ENCODE measurements at places on chromosomes 5 and 9.

GRCh38 chr5:165161204-165161603 is 1655.8 kb downstream of the MAT2B start:
- no peak for DNase-seq

- no peak for DNase-seq
Observed at GRCh38 chr9:72721067-72721466, 199.7 kb downstream of the TMC1 start.

DNA sequence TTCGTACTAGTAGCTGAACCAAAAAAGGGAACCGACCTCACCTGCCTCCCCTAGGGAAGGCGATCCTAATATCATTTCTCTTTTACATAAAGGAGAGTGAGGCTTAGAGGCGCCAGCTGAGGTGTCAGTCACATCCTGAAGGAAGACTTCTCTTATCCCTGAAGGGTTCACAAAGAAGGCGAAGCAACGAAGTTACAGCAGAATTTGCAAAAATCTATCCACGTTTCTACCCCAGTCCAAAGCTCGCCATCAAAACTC is 598 bp upstream of the KIAA1191 start:
- DNase-seq, result no peak

DNA sequence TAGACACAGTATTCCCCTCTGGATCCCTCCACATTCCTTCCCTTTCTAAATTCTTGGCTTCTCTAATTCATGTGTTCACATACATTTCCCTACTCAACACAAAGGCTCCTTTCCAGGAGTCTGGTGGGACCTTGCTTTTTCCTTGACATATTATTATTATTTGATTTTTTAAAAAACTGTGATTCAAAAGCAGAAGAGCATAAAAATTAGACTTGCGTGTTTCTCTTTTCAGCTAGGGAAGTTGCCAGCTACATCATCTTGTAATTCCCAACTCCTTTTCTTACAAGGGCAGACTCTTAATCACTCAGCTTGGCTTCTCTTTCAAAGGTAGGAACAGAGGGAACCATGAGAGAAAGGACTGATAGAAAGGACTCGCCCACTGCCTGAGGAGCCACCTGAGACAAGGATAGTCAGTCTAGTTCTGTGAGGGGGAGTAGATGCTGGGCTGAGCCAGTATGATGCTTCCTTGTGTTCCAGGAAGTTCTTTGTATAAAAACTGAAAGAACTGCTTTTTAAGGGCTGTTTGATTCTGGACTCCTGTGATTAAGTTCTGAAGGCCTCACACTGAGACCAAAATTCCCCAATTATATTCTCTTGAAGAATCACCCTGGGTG is 51.0 kb upstream of the DPYSL3 start:
- no peak for DNase-seq

- DNase-seq, result no peak
Observed at GRCh38 chr5:67085616-67086015, 111.0 kb downstream of the CD180 start.

DNA sequence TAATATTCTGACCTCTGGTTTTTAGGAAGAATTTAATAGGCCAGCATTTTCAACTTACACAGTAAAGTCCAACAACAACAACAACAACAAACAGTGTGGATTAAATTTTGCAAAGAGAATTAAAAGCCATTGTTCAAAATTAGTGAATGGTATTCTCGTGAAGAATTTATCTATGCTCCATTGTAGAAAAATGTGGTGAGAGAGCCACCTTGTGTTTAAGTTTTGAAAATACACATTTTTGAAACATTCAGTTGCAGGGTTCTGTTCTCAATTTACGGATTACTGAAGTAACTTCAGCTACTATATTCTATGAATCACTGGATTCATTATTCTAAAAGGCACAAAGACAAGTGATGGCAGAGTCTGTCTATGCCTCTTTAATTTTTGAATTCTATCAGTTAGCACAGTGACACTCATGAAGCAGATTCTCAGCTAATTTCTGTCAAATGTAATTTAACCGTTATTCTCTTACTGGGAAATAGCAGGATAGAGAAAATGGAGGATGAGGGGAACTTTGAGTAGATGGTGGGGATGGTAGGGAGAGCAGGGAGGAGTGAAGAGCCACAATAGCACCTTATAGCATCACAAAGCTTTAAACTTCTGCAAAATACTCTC is 11.0 kb downstream of the CCDC152 start:
- no peak for DNase-seq

GRCh38 chr9:1676771-1677170 is 338.4 kb upstream of the SMARCA2 start:
- DNase-seq, result no peak

DNA sequence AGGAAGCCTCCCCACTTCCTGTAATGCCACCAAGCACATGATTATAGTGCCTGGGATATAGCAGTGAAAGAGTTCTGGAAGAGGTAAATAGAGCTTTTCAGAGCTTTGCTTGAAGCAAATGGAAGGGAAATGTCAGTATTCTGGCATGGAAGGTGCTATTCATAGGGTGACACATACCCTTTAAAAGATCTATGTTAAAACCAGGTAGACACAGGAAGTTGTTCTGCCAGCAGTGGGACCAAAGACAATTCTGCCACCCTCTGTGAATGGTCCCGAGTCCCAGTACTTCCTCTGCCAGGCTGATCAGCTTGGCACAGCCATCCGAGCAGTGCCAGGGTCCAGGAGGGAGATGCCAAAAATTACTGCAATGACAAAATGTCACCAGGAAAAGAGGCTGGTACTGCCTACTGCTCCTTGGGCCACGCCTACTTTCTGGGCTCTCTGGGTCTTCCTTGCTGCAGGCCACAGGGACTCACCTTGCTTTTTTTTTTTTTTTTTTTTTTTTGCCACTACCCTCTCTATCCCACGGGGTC is 26.7 kb downstream of the GARNL3 start:
- no peak for DNase-seq

DNA sequence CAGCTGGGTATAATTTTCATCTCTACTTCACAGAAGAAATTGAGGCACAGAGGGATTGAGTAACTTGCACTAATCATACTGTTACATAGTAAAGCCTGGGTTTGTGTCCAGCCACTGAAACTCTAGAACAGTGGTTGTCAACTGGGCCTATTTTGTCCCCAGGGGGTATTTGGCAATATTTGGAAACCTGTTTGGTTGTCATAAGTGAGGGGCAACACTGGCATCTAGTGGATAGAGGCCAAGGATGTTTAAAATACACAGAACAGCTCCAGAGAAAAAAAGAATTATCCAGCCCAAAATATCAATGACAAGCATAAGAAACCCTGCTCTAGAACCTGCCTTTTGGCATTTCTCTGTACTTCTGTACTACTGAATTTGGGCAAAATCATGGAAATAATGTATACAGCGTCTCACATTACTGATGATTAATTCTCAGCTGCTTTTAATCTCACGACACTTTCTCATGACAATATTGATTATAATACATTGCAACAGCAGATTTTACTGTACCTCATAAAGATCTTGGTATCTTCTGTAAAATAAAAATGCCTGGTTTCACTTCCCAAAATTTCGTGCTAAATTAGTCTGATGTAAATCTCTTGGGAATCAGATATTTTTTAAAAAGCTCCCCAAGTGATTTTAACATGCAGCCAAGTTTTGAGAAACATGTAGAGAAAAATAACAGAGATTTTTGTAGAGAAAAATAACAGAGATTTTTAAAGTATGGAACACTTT is 112.7 kb downstream of the RORB start:
- DNase-seq, result no peak

DNA sequence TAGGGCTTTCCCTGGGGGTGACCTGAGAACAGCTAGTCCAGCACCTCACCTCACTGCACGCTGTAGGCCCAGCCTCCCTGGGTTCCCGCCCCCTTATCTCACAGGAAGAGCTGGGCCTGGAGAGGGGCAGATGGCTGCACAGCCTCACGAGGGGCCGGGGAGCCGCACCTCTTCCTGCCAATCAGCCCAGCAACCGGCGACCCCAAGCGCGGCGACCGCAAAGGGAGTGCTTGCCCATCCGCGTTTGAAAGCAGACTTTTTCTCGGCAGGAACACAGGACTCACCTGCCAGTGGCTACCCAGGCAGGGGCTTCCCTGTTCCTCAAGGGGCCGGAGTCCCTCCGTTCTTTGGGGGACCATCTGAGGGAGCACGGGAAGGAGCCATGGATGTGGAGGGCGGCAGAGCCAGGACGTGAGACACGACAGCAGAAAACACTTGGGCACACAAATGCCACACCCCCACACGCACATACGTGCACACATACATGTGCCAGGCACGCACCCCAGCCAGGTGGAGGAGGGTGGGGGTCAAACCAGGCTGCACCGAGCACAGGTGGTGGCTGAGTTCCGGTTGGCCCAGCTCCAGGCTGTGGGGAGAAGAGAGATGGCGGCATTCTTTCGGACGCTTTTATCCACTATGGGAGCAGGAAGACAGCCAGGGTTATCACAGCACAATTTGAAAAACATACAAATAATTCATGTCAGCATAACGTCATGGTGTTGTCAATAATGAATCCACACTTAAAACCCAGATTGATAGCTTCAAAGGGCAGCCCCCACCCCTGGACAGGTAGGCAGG is 11.3 kb downstream of the TMEM250 start:
- DNase-seq, result no peak

DNA sequence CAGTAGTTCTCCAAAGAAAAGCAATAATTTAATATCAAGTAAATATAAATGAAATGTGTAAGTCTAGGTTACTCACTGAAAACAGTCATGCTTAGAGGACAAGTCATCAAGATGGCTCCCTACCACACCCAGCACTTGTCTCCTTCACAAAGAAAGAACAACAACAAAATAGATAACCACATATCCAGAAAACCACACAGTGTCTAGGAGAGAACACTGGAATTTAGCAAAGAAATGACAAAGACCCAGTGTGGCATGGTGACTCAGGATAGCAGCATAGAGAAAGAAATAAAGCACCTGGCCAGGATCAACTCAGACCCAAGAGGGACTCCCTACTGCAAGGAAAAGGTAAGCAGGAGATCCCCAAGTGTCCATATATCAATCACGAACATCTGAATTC is 356.2 kb downstream of the TMEM161B start:
- no peak for DNase-seq

DNA sequence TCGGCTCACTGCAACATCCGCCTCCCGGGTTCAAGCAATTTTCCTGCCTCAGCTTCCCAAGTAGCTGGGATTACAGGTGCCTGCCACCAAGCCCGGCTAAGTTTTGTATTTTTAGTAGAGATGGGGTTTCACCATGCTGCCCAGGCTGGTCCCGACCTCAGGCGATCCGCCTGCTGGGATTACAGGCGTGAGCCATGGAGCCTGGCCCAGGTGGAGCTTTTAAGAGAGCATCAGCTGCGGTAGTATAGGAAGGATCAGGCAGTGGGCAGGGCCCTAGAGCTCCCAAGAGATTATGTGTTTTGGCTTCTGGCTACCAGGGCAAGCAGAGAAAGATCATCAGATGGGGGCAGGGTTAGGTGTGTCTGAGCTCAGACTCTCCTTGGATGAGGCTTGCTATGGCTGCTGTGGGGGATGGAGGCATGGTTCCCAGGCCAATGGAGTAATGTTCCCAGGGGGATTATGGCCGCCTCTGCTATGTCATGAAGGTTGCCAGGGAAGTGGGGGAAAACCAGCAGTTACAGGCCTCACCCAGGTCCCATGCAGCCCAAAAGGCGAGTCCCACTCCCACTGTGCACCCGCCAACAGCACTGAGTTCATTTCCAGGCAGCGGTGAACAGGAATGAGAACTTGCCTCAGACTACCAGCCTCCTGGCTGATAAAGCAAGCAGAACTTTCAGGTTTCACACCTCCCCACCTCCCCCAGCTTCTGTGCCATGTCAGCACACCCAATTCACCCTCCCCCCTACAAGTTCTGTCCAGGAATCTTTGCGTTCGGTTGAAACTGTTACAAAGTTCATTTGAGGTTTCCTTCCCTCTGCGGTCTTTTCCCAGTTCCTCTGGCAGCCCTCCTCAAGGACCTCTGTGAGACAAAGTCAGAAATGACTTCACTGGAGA is 507.6 kb downstream of the SPATA31D1 start:
- DNase-seq, result no peak

GRCh38 chr9:8221462-8221861 is 421.9 kb upstream of the DMAC1 start:
- DNase-seq, result no peak

DNA sequence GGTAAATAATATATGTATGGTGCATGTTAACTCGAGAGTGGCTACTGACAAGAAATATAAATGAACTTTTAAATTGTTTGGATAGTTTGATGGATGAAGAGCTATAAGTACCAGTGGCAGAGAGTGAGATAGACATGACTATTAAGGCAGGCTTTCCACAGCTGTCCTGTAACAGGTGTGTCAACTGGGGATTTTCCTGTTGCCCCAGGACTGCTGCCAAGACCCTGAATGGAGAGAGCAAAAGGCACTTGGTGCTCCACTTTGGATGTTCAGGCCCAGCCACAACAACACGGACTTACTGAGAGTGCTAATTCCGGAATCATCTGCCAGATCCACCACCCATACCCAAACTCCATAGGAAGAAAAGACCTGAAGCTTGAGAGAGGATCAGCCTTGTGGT is 215.1 kb downstream of the SEC61B start:
- no peak for DNase-seq

DNA sequence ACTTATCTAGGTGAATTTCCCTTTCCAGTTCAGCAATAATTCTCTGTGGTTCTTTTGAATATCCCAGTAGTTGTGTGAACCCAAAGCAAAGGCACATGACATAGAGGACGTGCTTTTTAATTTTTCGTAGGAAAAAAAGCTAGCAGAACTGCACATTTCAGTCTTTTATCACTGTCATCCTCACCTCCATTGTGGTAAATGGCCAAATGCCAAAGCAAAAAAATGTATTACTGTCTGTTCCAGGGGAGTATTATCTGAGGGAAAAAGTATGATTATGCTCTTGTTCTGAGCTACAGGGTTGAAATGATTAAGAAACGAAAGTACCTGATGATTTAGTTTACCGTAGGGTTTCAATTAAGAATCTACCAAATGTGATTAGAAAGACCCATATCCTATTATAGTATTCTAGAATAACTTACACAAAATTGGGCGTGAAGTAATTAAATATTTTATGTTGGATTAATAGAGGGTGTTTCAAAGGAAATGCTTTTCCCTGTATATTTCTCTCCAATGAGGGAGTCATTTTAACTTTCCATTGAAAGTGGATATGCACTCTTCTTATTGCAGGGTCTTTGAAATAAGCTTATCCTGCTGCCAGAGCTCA is 62.7 kb downstream of the CAVIN4 start:
- DNase-seq, result no peak

- no peak for DNase-seq
Observed at GRCh38 chr5:168801567-168801966, 222.4 kb upstream of the PANK3 start.

- DNase-seq, result no peak
Observed at GRCh38 chr5:77867914-77868313, 91.8 kb upstream of the TBCA start.

DNA sequence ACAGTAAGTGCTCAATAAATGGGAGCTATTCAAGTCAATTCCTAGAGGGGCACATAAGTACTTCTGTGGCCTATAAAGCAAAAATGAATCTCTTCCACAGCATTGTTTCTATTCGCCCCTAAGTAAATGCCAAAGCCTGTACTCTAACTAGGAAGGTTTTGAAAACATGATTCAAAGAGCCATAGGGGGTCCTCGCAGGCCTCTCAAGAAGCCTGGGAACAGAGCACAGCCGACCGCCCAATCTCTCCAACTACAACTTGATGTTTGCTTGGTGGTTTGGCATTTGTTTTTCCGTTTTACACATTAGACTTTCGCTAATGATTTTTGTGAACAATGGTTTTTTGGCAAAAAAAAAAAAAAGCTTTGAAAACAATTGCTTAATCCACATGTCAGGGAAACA is 19.4 kb downstream of the EFNA5 start:
- DNase-seq, result no peak
